Lower leg skin (tissue), 4 donors: ENCODE measurements at places on chromosomes 16 and 17.

- no peak for DNase-seq
Observed at GRCh38 chr17:55691666-55692065, 31.0 kb downstream of the TMEM100 start.

DNA sequence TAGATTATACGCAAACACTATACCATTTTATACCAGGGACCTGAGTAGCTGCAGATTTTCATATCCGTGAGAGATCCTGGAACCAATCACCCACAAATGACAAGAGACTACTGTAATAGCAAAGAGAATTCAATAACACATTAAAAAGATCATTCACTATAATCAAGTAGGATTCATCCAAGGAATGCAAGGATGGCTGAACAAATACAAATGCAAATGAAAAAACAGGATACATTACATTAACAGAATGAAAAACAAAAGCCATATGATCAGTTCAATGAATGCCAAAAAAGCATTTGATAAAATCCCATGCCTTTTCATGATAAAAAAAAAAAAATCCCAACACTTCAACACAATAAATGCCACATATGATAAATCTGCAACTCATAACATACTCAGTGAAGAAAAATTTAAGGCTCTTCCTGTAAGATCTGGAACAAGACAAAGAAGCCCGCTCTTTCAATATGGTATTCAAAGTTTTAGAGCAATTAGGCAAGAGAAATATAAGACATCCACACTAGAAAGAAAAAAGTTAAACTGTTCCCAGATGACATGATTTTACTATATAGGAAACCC, 29.0 kb downstream of the N4BP1 start:
- no peak for DNase-seq

DNA sequence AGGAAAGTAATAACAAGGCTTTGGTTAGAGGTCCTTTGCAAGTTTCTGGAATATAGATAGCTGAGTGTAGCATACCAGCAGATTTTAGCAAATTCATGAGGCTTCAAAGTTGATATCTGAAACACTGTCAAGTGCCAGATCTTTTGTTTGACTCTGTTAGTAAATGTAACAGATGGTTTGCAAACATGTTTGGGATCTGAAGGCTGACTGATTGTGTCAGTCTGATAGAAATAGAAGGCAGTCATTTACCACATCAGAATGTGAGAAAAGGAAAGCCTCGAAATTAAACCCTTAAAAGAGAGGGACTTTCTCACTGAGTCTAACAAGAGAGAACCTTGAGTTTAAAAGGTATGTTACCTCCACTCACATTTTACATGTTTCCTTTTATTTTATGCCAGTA, 371.5 kb downstream of the KIF2B start:
- no peak for DNase-seq

DNA sequence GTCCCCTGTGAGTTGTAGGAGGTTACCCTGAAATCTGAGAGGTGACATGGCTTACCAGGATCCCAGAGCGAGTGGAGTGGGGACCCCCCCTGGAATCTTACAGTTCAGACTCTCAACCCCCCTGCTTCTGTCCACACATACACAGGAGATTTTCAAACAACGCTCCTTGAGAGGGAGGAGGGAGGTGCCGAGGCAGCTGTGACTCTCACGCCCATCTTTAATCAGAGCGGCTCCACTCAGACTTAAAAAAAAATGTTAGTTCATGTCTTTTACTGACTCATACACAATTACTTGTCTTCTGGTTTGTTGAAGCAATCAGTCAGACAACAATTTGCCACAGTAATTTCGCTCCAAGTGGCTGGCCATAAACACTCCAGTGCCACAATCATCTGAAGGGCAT, 15.4 kb upstream of the TMEM220 start:
- DNase-seq, result peak; percentile 88

DNA sequence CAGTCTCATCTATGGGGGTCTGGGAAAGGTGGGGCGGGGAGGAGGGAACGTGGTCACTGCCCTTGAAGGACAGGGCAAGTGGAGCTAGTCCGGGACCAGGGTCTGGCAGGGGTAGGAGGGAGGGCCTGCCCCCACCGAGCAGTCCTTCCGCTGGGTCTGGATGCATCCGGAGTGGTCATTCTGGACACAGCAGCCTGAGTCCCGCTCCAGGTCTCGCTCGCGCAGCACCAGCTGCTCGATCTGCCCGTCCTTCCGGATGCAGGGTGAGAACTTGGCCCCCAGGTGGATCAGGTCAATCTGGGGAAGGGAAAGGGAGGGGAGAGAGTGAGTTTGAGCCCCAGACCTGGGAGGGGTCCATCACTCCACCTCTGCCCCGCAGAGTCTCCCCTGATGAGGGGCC, 6.8 kb downstream of the AANAT start:
- DNase-seq, result no peak

DNA sequence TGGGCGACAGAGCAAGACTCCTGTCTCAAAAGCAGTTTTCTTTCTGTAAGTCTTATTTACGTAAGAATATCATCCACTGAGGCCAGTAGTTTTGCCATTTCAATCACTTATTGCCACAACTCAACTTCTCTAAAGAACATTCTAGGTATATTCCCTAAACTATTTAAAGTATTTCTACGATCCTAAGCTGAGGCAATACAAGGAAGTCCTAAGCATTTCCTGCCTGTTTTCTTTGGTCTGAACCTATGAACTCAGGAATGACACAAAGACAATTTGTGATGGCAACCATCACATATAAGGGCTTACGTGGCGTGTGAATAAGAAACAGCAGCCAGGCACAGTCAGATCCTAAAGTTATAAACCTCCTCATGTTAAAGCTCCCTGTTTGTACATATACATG, 14.2 kb downstream of the USP36 start:
- DNase-seq, result no peak

- no peak for DNase-seq
Observed at GRCh38 chr17:12990041-12990808, 27.6 kb downstream of the ELAC2 start.

DNA sequence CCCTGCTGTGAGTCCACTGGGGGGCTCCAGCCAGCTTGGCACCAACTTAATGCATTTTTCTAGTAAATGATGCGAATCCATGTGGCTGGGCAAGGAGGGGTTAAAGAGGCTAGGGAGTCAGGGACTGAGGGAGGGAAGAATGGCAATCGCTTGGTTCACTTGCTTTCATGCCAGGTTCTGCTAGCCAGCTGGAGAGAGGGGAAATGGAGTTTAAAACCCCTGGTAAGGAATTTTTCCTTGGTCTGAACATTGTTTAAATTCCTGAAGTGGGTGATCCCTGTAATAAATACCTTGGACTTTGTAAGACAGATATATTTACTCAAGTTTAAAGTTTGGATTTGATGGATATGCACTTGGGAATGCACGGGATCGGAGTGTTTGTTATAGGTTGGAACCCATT, 22.8 kb downstream of the ANKFN1 start:
- no peak for DNase-seq

GRCh38 chr16:27558434-27558833, 8.5 kb downstream of the KATNIP start:
- no peak for DNase-seq

DNA sequence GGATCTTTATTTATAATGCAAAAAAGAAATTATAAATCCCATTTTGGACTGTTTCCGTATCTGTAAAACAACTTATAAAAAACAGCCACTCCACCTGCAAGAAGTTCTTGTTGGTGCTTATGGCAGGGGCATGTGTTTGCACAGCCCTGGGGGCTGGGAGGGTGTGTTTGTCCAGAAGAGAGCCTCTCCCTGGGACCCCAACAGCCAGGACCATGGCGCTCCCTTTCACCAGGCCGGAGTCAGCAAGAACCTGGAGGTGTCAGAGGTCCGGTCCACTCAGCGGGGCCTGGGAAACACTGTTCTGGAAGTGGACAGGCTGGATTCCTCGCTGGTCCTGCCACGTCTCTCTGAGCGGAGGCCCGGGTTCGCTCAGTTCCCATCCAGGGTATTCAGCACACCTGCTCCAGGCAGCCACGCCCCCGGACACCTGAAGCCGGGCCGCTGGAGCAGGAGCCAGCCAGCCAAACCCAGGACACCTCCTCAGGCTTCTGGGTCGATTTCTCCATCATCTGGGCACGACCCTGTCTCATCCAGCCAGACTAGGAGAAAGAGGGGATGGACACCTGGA, 18.9 kb upstream of the GINS2 start:
- no peak for DNase-seq

- DNase-seq, result peak; percentile 80
Observed at GRCh38 chr17:7580604-7581575, 1.5 kb downstream of the CD68 start.

- no peak for DNase-seq
Observed at GRCh38 chr17:52147872-52148271, 10.6 kb downstream of the CA10 start.

DNA sequence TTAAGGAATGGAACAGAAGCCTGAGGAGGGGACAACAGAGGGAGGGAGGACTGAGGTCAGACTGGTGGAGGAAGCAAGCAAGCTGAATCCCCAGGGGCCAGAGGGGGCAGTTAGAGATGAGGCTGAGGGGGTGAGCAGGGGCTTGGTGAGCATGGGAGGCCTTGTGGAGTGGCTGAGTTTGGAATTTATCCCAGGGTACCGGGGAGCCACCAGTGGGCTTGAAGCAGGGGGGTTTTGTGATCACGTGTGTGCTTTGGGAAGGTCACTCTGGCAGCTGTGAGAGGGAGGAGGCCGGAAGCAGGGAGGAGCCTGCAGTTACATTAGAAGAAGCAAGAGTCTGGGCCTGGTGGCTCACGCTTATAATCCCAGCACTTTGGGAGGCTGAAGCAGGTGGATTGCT, 9.8 kb upstream of the CTCF start:
- no peak for DNase-seq

DNA sequence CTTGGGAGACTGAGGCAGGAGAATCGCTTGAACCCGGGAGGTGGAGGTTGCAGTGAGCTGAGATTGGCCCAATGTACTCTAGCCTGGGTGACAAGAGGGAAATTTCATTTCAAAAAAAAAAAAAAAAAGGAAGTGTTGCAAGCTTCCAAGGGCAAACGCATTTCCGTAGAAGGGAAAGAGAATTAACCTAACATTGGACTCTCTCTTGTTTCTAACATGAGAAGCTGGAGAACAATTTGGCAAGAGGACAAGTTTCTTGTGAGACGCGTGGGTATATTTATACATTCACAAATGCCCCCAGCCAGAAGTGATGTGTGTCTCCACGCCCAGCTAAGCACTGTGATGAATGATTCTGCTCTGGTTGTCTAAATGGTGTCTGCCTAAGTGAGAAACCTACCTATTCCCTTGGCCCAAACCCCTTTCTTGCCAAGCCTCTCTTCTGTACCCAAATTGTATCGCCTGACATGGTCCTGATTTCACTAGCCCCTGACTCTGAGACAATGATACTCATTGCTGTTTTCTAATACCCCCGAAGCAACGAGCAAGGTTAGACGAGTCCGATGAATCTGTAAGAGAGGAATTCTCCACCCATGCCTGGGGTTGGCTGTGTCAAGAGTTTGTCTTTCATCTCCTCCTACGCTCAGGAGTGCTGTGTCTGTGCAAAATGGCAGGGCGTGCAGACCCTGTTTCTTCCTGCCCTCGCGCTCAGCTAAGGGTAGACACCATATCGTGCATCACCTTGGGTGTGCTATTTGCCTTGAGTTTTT, 14.2 kb upstream of the ST6GALNAC2 start:
- DNase-seq, result no peak

GRCh38 chr17:58091024-58091567, 7.9 kb downstream of the DYNLL2 start:
- DNase-seq, result no peak

- no peak for DNase-seq
Observed at GRCh38 chr17:80704381-80704819, 159.8 kb downstream of the RPTOR start.

GRCh38 chr17:53135969-53136368, 686.8 kb upstream of the KIF2B start:
- DNase-seq, result no peak

DNA sequence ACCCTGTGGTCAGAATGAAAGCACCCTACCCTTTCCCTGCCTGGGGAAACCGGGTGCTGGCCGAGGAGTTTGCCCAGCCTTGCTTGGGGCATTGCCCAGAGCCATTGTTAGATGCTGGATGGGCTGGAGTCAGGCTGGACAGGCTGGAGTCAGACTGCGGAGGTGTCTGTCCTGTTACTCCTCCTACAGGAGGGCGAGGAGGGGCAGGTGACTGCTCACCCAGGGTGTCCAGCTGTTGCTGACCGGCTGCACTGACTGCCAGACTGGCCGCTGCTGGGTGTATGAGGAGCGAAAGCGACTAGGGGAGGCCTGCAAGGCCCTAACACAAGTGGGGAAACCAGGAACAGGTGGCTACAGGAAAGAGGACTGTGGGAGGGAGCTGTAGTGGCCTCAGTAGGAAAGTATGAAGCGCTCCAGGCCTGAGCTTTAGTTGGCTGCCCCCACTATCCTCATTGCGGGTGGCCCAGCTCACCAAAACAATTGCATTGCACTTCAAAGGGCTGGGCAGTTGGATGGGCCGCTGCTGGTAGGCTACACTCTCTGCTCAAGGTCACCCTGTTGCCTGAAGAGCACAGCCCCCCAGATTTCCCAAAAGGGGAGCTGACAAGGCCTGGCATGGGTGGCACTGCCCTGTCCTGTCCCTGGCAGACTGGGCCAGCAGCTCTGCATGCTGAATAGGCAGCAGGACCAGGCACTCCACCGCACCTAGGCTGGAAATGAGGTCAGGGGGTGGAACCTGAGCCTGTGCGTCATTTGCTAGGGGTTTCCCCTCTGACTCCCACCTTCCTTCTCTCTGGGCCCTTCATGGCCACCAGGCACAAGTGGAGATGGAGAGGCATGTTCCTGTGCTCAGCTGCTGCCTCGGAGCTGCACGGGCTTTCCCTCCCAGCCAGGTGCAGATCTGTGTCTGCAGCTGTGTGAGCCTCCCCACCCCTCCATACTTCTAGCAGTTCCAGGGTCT, 18.4 kb downstream of the LDHD start:
- no peak for DNase-seq

DNA sequence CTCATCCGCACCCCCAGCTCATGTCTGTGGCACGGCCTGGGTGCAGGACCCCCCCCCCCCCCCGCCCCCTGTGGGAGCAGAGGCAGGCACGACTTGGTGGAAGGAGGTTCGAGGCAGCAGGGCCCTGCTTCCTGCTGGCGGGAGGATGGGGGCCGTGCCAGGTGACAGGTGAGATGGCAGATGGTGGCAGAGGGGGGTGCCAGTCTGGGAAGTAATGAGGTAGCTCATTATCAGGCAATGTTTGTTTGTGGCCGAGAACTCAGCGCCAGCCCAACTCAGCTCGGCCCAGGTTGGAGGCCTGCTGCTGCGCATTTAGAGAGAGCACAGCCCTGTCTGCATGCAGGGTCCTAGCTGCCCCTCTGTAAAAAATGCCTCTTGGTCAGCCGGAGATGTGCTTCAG, 40.1 kb upstream of the JPH3 start:
- no peak for DNase-seq

DNA sequence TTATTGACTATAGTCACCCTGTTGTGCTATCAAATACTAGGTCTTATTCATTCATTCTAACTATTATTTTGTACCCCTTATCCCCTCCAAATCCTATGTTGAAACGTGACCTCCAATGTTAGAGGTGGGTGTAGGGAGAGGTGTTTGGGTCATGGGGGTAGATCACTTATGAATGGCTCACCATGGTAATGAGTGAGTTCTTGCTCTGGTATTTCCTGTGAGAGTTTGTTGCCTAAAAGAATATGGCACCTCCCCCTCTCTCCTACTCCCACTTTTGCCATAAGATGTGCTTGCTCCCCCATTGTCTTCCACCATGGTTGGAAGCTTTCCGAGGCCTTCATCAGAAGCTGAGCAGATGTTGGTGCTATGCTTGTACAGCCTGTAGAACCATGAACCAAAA, 59.3 kb upstream of the BRD7 start:
- DNase-seq, result no peak
